ENCODE measurements at places on chromosomes 6 and 20.

DNA sequence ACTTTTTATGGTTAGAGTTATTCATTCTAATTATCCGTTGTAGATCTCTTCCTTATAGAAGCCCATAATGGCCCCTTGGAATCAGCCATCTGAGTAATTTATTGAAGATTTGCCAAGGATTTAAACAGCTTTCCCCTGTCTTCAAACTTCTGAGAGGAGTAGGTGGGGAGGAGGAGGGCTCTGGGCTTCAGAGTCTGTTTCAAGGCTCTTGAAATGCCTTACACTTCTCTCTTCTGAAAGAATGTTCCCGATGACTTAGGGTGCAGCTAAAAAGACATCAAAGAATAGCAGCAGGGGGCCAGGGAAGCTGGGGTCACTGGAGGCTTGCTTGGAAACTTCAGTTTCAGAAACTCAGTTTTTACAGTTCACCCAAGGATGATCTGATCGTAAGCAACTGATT lies 165.3 kb downstream of the ZDHHC14 start:
- DNase-seq, result no peak

DNA sequence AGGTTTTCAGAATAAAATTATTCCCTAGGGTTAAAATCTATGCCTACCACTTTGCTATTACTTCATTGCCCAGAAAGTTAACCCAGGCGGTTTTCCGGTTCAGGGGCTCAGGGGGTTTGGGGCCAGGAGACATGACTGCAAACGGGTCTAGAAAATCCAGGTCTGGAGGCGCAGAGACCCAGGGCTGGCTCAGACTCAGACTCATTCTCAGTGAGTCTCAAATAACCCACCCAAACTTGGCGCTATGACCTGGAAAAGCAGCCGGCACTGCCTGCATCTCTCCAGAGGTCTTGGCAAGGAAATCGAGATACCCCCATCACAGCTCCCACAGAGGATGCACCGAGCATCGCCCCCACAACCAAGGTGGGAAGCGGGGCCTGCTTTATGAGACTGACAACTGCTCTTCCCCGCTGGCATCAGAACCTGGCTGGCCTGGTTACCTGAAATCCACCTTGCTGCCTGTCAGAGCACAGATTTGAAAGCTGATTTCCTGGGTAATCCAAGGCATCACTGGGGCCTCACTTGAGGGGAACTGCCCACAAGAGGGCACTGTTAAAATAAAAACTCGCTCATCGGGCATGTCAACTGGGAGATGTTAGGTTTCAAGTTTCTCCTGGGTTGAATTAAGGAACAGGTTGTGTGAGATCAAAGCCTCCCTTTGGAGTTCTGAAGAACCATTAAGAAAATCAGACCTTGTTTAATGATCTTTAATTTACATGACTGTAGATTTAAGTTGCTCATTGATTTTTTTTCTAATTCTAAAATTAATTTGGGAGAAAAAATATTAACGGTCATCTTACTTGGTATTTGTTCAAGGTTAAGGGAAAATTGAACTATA lies 55.1 kb downstream of the KIF16B start:
- no peak for DNase-seq

- no peak for DNase-seq
Observed at GRCh38 chr6:168865-169455, 123.3 kb upstream of the DUSP22 start.

DNA sequence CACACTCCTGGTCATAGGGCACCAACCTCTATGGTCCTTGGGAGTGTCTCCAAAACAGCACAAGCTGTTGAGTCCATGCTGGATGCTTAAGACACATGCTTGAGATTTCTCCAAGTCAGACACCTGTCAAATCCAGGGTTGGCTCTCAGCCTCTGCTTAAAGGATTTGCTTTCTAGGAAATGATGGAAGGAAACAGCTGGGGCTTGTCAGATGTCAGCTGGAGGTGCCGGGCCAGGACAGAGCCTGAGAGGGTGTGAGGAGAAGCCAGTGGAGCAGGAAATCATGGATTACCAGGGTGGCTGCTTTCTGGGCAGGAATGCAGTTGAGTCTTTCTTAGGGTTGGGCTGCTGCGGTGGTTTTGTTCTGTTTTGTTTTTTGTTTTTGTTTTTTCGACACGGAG lies 83.0 kb upstream of the FAM184A start:
- DNase-seq, result no peak

DNA sequence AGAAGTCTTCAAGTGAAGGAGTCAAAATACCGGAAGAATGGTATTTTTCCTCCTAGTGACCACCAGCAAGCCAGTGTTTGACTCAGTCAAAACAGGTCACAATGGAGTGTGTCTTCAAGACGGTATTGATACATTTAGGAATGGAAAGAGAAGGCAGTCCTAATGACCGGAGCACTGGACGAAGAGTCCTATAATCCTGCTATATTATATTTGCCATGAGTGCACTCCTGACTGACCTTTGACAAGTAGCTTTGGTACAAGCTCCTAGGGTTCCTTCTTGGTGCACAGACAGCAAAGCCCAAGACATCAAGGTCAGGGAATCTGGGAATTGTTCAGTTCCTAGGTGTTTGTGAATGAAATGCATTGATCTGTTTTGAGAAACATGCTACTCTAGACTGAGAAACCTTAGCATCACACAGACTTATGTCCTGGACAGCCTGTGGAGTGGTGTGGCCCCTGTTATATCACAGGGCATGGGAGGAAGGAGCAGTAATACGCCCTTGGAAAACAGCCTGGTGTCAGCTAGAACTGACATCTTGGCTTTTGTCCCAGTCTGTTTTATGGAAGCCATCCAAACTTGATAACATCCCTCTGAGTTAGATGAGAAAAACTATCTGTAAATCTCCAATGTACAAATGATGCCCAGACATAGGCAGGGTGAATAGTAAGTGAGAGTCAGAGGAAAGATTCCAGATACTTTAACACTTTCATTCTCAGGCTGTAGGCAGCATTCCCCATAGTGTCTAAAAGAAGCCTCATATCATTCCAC lies 18.5 kb downstream of the NOX3 start:
- no peak for DNase-seq

DNA sequence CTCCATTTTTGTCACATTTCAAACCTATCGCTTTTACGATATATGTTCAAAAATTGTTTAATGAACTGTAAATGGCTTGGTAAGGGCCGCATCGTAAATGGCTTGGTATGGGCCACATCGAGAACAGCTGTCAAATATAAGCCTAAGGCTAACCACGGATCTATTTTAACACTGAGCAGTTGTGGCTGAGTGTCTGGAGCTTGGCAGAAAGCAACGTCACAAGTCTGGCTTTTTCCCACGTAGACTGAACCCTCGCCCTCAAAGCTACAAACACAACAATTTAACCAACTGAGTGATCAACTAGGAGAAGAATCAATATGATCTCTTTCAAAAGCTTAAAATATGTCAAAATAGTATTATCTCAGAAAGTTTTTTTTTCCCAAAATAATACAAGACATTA lies 71.4 kb upstream of the PRSS16 start:
- no peak for DNase-seq
